ENCODE measurements at places on chromosomes 16 and 17.

- DNase-seq: no peak
Observed at GRCh38 chr17:13973960-13974651, 95.2 kb upstream of the COX10 start.

- DNase-seq: no peak
Observed at GRCh38 chr16:6836766-6837165, 495.9 kb upstream of the RBFOX1 start.

DNA sequence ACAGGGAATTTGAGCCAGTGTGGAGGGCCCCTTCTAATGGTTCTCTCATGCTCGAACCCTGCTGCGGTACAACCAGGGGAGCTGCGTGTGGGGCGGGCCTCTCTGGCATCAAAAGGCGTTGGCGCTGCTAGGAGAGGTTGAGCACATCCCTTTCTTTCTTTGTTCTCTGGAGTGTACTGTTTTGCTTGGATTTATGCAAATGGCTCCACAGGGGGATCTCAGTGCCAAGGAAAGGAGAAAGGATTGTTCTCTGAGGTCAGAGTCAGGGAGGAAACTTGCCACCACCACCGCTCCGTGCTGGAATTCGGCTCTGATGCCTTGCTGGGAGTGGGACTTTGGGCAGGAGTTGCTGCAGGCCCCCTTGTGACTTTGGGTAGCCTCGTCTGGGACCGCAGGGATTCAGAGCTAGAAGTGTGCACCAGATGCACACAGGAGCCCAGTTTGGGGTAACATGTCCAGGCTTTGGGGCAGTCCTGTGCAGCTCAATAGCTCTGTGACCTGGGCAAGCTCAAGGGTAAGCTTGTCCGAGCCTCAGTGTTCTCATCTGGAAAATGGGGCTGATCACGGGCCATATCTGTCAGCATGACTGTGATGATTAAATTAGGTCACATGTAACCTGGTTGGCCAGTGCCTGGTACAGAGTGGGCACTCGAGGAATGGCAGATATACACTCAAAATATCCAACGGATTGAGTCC lies 353.0 kb upstream of the EEF2KMT start:
- DNase-seq: no peak

DNA sequence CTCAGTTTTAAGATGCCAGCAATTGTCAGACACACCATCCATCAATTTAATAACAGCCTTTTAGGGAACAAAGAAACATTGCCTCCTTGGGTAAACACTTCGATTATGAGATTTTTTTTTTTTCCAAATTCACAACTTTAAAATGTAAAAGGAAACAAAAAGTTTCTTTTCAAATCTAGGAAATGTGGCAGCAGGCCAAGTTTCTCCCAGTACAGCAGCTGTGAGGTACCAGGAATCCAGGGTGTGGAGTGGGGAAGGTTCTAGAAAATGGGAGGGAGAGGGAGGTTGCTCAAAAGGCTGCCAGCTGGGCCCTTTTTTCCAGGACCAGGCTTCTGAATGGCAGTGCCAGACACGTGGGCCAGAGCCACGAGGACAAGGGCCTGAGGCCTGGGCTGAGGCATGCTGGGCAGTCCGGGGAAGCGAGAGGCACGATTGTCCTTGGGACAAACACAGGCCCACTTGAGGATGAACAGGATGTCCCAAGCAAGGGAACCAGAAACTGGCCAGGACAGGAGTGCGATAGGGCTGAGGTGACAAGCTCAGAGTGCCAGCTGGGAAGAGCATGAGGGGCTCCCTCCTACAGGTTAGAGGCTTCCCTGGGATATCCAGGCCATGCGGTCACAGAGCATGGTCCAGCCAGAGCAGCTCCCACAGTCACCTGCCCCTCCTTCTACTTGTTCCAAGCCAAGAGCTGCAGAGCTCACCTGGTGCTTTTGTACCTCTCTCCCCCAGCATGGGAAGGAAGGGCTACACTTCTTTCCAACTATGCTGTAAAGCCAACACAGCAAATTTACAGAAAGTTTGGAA lies 215.1 kb downstream of the KATNIP start:
- DNase-seq: no peak

DNA sequence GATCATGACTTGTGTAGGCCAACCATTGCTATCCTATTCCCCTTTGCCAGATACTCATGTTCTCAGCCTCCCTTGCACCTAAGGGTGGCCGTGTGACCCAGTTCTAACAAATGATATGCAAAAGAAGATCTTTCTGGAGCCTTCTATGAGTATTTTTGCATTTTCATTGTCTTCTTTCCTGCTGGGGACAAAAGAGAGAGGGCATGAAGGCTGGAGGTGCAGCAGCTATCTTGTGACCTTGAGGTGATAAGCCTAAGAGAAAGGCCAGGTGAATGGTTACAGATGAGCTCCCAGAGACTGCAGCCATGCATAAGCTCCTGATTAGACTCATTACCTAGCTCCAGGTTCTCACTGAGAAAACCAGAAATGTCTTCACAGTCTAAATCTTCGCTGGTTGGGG lies 38.8 kb upstream of the PRKCB start:
- DNase-seq: no peak

DNA sequence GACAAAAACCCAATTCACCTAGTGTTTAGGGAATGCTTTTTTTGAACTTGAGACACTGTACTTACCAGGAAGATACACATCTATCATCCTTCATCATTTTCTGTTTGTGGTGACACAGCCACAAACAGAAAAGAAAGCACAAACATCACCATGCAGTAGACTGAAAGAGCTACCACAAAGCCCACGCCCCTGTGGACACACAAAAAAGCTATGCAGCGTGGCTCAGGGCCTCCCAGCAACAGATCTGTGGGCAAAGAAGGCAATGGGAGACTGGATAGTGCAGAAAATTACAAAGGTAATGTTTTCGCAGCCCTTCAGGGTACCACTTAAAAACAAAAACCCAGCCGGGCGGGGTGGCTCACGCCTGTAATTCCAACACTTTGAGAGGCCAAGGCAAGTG lies 9.6 kb downstream of the COTL1 start:
- no peak for DNase-seq

- no peak for DNase-seq
Observed at GRCh38 chr17:37792787-37793186, 47.9 kb upstream of the HNF1B start.

GRCh38 chr17:79042421-79043190 lies 18.6 kb downstream of the C1QTNF1 start:
- peak; percentile 67 for DNase-seq

- no peak for DNase-seq
Observed at GRCh38 chr16:21989133-21989532, 11.8 kb downstream of the PDZD9 start.

DNA sequence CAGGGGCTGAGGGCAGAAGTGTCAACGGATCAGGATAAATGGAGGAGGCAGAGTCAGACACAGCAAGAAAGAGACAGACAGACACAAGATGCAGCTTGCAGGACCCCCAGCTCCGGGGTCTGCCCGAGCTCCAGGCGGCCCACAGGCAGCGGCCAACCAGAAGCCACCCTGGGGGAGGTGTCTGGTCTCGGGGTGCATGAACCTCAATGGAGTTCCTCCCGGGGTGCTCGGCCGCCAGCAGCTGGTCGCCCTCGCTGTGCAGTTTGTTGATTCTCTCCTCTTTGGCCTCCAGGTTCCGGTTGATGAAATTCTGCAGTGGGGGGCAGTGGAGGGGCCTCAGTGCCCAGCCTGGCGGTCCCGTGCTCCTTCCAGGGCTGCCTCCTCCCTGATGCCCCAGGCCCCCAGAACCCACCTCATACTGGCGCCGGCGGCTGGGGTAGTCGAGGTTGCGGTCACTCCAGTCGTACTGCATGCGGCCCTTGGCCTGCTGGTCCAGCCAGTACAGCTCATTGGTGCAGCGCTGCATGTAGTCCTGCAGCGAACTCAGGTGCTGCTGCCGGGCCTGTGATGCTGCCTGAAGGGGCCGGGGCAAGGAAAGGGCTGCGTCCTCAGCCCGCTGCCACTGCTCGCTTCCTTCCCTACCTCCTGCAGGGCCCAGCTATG lies 38.0 kb downstream of the PPL start:
- DNase-seq: no peak

GRCh38 chr17:12627177-12627629 lies 38.5 kb upstream of the MYOCD start:
- DNase-seq: no peak

DNA sequence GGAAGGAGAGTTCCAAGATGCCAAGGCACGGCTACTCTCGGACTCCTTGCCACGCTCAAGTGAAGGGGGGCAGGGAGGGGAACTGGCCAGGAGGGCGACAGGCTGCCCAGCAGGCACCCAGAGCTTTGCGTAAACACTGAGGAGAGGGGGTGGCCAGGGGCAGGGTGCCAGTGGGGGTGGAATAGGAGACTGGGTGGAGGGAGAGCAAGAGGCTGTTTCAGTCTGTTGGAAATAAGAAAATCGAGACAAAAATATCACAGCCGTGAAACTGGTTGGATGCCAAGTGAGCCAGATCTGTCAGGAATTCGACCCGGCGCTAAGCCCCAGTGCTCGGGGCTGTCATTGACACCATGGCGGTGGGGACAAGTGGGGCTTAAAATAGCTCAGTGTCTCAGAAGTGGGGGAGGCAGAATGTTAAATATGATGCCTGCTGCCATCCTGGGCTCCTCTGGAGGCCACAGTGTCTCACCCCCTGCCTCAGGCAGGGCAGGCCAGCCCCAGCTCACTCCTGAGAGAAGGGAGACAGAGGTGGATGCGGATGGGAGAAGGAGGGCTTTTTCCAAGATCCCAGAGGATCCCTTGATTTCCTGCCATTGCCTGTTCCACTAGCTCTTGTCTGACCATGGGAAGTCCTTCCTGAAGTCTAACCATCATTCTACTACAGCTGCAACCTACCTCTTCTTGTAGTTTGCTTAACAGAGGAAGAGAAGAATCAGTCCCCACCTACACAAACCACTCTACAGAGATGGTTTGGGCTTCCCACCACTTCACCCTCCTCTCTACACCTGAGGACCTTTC lies 9.5 kb downstream of the PNMT start:
- no peak for DNase-seq

GRCh38 chr17:18006495-18007239 lies 32.3 kb downstream of the ATPAF2 start:
- DNase-seq: no peak

GRCh38 chr17:82244413-82245133 lies 15.7 kb downstream of the SLC16A3 start:
- no peak for DNase-seq

DNA sequence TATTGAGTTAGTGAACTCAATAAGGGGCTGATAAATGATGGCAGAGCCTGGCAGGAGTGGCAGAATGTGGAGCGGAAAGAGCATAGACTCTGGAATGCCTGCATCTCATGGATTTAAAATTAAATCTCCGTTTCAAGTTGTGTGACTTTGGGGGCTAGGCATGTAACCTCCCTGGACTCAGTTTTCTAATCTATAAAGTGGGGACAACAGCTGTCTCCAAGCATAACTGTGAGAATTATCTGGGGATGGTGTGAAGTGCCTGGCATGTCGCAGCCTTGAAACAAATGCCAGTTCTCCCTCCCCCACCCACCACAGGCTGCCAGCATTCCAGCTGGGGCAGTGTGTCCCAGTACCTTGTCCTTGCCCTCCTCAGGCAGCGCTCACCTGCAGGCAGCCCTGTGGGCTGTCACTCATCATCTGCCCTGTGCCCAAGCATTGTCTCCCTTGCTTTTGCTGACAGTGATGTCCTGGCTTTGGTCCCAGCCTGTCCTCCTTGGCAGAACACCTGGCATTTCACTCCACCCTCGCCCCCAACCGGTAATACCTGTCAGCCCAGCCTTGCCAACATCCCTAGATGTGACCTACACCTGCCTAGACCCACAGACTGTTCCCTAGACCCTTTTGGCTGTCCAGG lies 129.6 kb downstream of the MRM1 start:
- DNase-seq: peak; percentile 57
